ENCODE measurements at places on chromosomes 3 and 15.

- DNase-seq = no peak
Observed at GRCh38 chr3:8713901-8714759, 19.5 kb upstream of the CAV3 start.

- DNase-seq = no peak
Observed at GRCh38 chr15:82972990-82973389, 13.0 kb upstream of the RAMAC start.

DNA sequence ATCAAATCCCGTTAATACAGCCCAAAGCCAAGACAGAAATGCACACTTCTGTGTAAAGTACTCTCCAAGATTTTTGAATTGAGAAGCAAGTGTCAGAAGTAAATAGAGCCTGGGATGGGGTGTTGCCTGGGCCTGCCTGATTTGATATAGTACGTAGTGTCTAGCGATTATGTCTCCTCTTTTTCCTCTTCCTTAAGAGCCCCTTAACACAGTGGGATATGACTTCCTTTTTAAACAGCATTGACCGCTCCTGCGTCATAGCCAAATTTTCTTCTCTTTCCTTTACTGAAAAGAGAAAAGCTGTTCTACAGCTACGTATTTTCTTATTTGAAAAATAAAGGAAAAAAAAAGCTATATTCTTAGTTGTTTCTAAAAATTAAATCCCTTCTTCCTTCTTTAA lies 97.7 kb downstream of the PLCL2 start:
- DNase-seq = no peak

- DNase-seq = no peak
Observed at GRCh38 chr3:119729996-119730395, 27.2 kb downstream of the CFAP91 start.

GRCh38 chr3:167709690-167710089 lies 25.0 kb downstream of the PDCD10 start:
- no peak for DNase-seq

- no peak for DNase-seq
Observed at GRCh38 chr3:181808053-181808452, 96.3 kb downstream of the SOX2 start.

DNA sequence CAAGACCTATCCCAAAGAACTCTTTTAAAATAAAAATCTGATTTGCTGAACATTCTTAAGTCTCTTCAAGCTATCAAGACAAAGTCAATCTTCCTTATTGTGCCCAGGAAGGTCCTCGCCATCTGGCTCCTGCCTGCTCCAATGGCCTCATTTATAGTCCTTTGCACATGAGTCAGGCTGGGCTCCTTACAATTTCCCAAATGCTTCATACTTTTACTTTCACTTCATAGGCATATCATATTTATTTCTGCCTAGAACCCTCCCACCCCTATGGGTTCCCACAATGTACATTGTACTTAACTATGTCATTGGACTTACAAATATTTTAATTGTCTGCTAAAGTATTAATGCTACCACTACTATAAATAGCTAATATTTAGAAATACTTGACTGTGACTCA lies 9.1 kb downstream of the THRB start:
- DNase-seq = no peak

DNA sequence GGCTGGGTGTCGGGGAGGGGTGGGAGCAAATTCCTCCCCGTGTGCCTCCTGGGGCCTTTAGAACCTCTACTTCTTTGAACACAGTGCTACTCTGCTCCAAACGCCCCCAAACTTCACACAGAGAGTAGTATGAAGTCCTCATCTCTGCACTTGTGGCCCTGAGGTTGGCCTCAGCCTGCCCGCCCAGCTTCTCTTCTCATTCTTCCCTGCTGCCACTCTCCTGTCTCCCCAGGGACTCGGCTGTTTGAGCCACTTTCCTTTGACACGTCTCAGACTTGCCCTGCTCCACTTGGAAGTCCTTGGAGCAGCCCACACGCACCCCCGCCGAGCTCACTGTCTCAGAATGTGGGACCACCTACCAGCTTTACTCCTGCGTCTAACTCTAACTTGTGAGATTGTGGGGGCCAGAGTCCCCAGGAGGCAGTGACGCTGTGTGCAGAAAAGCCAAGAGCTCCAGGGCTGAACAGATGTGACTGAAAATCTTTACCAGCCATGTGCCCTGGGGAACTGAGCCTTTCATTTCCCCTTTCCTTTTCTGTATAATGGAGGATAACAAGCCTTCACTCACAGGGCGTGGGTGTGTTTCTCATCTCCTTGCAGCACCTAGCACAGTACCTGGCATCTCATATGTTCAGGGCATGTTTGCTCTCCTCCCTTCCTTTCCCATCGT lies 233.6 kb upstream of the CTDSPL start:
- DNase-seq = peak; percentile 87

GRCh38 chr3:63972196-63972595 lies 51.1 kb downstream of the PSMD6 start:
- DNase-seq = no peak

- DNase-seq = no peak
Observed at GRCh38 chr3:128800241-128801187, 74.5 kb downstream of the RAB7A start.

GRCh38 chr3:196111939-196112386 lies 30.1 kb upstream of the TFRC start:
- no peak for DNase-seq

- peak; percentile 94 for DNase-seq
Observed at GRCh38 chr3:184663756-184664155, 48.1 kb downstream of the MAGEF1 start.

GRCh38 chr3:140365872-140366697 lies 311.8 kb upstream of the TRIM42 start:
- DNase-seq = no peak

GRCh38 chr3:14266361-14266760 lies 87.7 kb downstream of the LSM3 start:
- peak; percentile 36 for DNase-seq

GRCh38 chr15:31799715-31800321 lies 230.5 kb upstream of the CHRNA7 start:
- no peak for DNase-seq

- DNase-seq = no peak
Observed at GRCh38 chr3:196947136-196947859, 5.0 kb upstream of the NCBP2 start.

- no peak for DNase-seq
Observed at GRCh38 chr3:149494759-149495580, 20.5 kb downstream of the TM4SF4 start.

DNA sequence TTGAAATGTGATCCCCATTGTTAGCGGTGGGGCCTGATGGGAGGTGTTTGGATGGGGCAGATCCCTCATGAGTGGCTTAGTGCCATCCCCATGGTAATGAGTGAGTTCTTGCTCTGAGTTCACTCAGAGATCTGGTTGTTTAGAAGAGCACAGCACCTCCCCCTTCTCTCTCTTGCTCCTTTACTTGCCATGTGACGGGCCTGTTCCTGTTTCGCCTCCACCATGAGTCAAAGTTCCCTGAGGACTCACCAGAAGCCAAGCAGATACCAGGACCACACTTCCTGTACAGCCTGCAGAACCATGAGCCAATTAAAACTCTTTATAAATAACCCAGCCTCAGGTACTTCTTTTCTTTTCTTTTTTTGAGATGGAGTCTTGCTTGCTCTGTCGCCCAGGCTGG lies 46.6 kb downstream of the ANP32A start:
- DNase-seq = no peak
